ENCODE measurements at places on chromosomes 1 and 21. TPM values are rescaled to one million over a fixed set of nuclear protein-coding genes. Genes with fewer than 3 reads are reported as not detected.

The SPRR5 gene
- total RNA-seq, result not detected

The RNU1-1 gene
- 3,945 TPM for total RNA-seq

The RIMS3 gene
- 13.0 TPM for total RNA-seq

The GRHL3 gene
- total RNA-seq, result 19.1 TPM

The KIRREL1 gene
- 178 TPM for total RNA-seq

GRCh38 chr1:159318784-159319551, 16.8 kb downstream of the FCER1A start:
- no peak overlapping the region for H3K4me3 ChIP-seq
- H3K27ac ChIP-seq, result no peak overlapping the region

- H3K4me3 ChIP-seq, result no peak overlapping the region
- no peak for DNase-seq
- peaks cover 17% of the 10 kb centered on the region for H3K36me3 ChIP-seq
- no peak overlapping the region for H3K27ac ChIP-seq
- H3K4me1 ChIP-seq, result no peaks in the 10 kb centered on the region
These were observed 34.7 kb upstream of the RIPK4 start for GRCh38 chr21:41801321-41802197.

Data from mesothelial cell of epicardium (in vitro differentiated cells).